Heart right ventricle (tissue), 16 donors: ENCODE measurements at places on chromosomes 7 and 10.
A peak's percentile ranks its signal among the peaks of the same experiment; 100 is the strongest.

- no peak for DNase-seq
- no peaks in the 10 kb centered on the region for H3K36me3 ChIP-seq
Observed at GRCh38 chr10:122263971-122264370, 7.1 kb upstream of the BTBD16 start.

GRCh38 chr7:156819733-156820295 lies 73.2 kb downstream of the LMBR1 start:
- H3K36me3 ChIP-seq = no peaks in the 10 kb centered on the region
- H3K4me1 ChIP-seq = no peaks in the 10 kb centered on the region
- H3K27ac ChIP-seq = no peak overlapping the region
- no peak for DNase-seq

DNA sequence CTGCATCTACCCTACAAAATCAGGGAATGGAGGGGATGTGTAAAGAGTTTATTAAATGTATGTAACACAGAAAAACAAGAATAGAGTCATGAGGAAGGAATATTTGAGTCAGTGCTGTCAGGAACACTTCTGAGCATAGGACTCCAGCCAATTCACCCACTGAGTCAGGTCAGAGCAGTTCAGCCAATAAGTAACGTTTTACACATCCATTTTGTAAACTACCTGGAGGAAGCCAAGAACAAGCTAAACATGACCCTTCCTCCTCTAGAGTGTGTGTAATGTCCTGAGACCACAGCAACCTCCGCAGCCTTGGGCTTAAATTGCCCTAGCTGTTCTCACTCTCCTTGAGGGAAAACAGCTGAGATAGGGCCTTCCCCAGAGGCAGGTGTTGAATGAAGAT lies 691.5 kb upstream of the LRRN3 start:
- no peak overlapping the region for H3K27ac ChIP-seq
- no peak for DNase-seq
- H3K4me1 ChIP-seq = no peaks in the 10 kb centered on the region
- no peaks in the 10 kb centered on the region for H3K27me3 ChIP-seq
- H3K4me3 ChIP-seq = no peak overlapping the region
- H3K36me3 ChIP-seq = no peaks in the 10 kb centered on the region

GRCh38 chr10:90905925-90906324 lies 15.0 kb downstream of the ANKRD1 start:
- no peak overlapping the region for H3K27ac ChIP-seq
- H3K4me1 ChIP-seq = no peaks in the 10 kb centered on the region
- no peaks in the 10 kb centered on the region for H3K27me3 ChIP-seq
- H3K36me3 ChIP-seq = peaks cover 6% of the 10 kb centered on the region
- H3K4me3 ChIP-seq = no peak overlapping the region
- no peak for DNase-seq

- H3K27ac ChIP-seq = no peak overlapping the region
- H3K36me3 ChIP-seq = no peaks in the 10 kb centered on the region
- H3K4me1 ChIP-seq = no peaks in the 10 kb centered on the region
- H3K4me3 ChIP-seq = no peak overlapping the region
- no peaks in the 10 kb centered on the region for H3K27me3 ChIP-seq
Observed at GRCh38 chr10:109773288-109774120, 149.8 kb downstream of the XPNPEP1 start.

- no peak for DNase-seq
- H3K27me3 ChIP-seq = no peaks in the 10 kb centered on the region
- H3K27ac ChIP-seq = no peak overlapping the region
- H3K4me1 ChIP-seq = no peaks in the 10 kb centered on the region
- H3K36me3 ChIP-seq = no peaks in the 10 kb centered on the region
Observed at GRCh38 chr10:119020627-119020946, 8.9 kb upstream of the NANOS1 start.

GRCh38 chr7:71731740-71732139 lies 599.8 kb downstream of the GALNT17 start:
- H3K27ac ChIP-seq = no peak overlapping the region
- H3K27me3 ChIP-seq = no peaks in the 10 kb centered on the region
- H3K36me3 ChIP-seq = no peaks in the 10 kb centered on the region
- no peaks in the 10 kb centered on the region for H3K4me1 ChIP-seq

GRCh38 chr10:35063837-35064454 lies 26.2 kb downstream of the CUL2 start:
- DNase-seq = no peak
- no peaks in the 10 kb centered on the region for H3K36me3 ChIP-seq
- peaks cover 3% of the 10 kb centered on the region for H3K4me1 ChIP-seq
- H3K27ac ChIP-seq = no peak overlapping the region
- H3K27me3 ChIP-seq = no peaks in the 10 kb centered on the region

GRCh38 chr10:122233857-122234348 lies 37.2 kb upstream of the BTBD16 start:
- H3K27ac ChIP-seq = peak overlapping the region; percentile 32
- peaks cover 54% of the 10 kb centered on the region for H3K36me3 ChIP-seq
- no peak overlapping the region for H3K4me3 ChIP-seq
- peaks cover 24% of the 10 kb centered on the region for H3K4me1 ChIP-seq
- H3K27me3 ChIP-seq = no peaks in the 10 kb centered on the region
- DNase-seq = peak; percentile 36

- DNase-seq = no peak
- no peak overlapping the region for H3K27ac ChIP-seq
- no peaks in the 10 kb centered on the region for H3K4me1 ChIP-seq
Observed at GRCh38 chr7:11804621-11805020, 27.4 kb downstream of the THSD7A start.

DNA sequence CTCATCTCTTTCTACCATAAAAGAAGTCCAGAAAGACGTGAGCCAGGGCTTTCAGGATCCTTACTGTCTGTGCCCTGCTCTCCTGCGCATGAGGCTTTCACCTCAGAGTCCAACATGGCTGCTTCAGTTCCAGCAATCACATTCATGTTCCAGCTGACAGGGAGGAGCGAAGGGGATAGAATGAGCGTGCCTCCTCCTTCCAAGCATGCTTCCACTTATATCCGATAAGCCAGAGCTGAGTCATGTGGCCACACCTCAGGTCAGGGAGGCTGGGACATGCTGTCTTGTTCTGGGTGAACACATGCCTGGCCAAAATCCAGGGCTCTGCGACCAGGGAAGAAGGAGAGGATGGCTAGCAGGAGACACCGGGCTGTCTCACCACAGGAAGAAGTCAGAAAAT lies 248.2 kb downstream of the SKAP2 start:
- no peaks in the 10 kb centered on the region for H3K27me3 ChIP-seq
- no peaks in the 10 kb centered on the region for H3K36me3 ChIP-seq
- H3K27ac ChIP-seq = no peak overlapping the region
- H3K4me1 ChIP-seq = no peaks in the 10 kb centered on the region
- no peak overlapping the region for H3K4me3 ChIP-seq

DNA sequence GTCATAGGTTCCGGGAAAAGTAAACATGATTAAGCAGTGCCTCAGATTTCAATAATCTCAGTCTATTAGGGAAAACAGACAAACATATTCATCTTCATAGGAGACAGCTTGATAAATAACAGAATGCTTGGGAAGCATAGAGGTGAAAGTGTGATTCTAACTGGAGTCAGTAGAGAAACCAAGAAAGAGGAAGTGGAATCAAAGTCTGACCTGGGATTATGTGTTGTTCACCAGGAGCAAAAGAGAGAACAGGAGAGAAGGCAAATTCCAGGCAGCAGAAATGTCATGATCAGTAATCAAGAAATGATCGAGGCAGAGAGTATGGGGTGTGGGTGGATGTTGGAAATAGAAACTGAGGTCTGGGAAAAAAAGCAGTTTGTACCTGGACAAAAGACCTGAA lies 43.7 kb downstream of the DGKB start:
- H3K27me3 ChIP-seq = no peaks in the 10 kb centered on the region
- H3K4me3 ChIP-seq = no peak overlapping the region
- DNase-seq = no peak
- no peaks in the 10 kb centered on the region for H3K36me3 ChIP-seq
- no peak overlapping the region for H3K27ac ChIP-seq
- H3K4me1 ChIP-seq = no peaks in the 10 kb centered on the region

- H3K36me3 ChIP-seq = no peaks in the 10 kb centered on the region
- no peak overlapping the region for H3K4me3 ChIP-seq
- no peak overlapping the region for H3K27ac ChIP-seq
- no peaks in the 10 kb centered on the region for H3K4me1 ChIP-seq
- H3K27me3 ChIP-seq = no peaks in the 10 kb centered on the region
- no peak for DNase-seq
Observed at GRCh38 chr7:21071561-21072501, 285.1 kb upstream of the SP8 start.

DNA sequence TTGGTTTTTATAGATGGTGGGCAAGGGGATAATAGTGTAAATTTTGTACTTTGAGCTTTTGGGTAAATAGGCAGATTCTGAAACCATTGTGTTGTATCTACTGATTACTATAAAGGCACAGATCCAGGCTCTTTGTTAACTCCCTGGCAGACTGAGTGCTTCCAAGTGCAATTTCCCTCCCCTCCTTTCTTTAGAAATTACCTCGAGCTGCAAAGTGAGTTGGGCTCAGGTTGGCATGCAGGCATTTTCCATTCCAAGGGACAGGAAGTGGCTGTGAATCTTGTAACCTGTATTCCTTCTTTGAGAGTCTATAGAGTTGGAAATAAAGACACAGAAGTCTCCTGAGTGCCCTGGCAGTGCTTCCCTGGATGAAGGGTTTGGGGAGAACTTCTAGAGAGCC lies 494.2 kb upstream of the GALNT17 start:
- H3K36me3 ChIP-seq = no peaks in the 10 kb centered on the region
- DNase-seq = no peak
- no peak overlapping the region for H3K27ac ChIP-seq
- no peaks in the 10 kb centered on the region for H3K4me1 ChIP-seq

DNA sequence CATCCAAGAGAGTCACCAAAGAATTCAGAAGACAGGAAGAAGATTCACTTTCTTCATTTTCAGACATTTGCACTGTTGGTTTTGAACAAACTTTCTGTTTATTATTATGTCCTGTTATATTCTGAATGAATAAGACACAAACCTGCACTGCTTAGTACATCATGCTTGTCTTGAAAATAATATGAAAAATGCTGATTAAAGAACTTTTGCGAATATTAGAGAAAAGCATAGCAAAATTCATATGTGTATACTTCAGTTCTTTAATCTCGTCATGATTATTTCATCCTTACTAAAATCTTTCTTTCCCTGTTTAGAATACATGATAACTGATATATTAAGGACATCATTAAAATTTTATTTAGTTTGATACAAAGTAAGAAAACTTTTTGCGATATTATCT lies 504.1 kb downstream of the POM121L12 start:
- no peak overlapping the region for H3K27ac ChIP-seq
- H3K27me3 ChIP-seq = no peaks in the 10 kb centered on the region
- DNase-seq = no peak
- no peaks in the 10 kb centered on the region for H3K4me1 ChIP-seq
- H3K36me3 ChIP-seq = no peaks in the 10 kb centered on the region

- peaks cover 19% of the 10 kb centered on the region for H3K4me1 ChIP-seq
- H3K27ac ChIP-seq = peak overlapping the region; percentile 5
- DNase-seq = no peak
- H3K27me3 ChIP-seq = no peaks in the 10 kb centered on the region
Observed at GRCh38 chr7:140275069-140275965, 98.5 kb upstream of the KDM7A start.

DNA sequence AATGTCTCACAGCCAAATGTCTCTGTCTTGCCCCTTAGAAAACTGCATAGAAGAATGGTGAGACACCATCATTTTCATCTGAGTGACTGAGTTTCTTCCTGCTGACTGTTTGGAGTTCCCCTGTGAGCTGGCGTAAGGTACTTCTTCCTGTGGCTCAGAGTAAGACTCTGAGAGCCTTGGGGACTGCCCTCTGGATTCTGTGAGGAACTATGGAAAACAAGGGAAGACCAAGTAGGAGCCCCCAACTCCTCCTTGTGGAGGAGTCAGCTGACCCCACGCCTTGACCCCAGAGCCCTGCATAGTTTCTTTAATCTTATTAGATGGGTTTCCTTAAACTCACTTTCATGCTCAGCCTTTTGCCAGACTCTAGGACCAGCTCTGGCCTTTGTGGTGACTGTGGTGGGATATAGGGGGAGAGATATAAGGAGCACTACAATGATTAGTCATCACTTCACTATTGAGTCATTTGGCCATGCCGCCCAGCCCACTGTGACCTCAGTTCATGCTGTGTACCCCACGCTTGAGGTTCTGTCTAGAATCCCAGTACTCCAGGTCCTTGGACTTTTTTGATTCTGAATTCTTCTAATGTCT lies 51.8 kb upstream of the FAM133B start:
- H3K4me1 ChIP-seq = peaks cover 24% of the 10 kb centered on the region
- no peak overlapping the region for H3K4me3 ChIP-seq
- no peaks in the 10 kb centered on the region for H3K27me3 ChIP-seq

- no peak overlapping the region for H3K27ac ChIP-seq
- H3K27me3 ChIP-seq = no peaks in the 10 kb centered on the region
- no peaks in the 10 kb centered on the region for H3K36me3 ChIP-seq
- no peak for DNase-seq
- no peaks in the 10 kb centered on the region for H3K4me1 ChIP-seq
Observed at GRCh38 chr10:47409866-47410256, 25.8 kb upstream of the ZNF488 start.

- no peak overlapping the region for H3K4me3 ChIP-seq
- H3K4me1 ChIP-seq = no peaks in the 10 kb centered on the region
- no peaks in the 10 kb centered on the region for H3K27me3 ChIP-seq
- H3K36me3 ChIP-seq = no peaks in the 10 kb centered on the region
Observed at GRCh38 chr10:17585016-17585415, 32.2 kb downstream of the HACD1 start.
